ENCODE measurements at places on chromosomes 3 and 15.

DNA sequence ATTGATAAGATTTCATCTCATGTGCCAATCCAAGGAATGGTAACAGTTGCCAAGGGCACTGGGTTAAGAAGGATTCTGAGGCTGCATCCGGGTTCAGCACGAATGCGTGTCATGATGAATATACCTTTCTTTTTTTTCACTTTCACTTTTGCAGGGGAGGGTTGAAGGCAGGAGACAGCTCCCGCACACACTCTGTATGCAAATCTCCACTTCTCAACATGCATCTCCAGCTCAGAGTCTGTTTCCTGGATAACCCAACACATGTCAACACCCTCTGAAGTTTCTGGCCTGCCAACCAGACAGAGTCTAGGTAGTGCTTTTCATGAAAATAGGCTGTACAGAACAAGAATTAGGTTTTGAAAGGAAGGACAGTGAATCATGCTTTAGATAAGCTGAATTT, 21.6 kb downstream of the B4GALT4 start:
- DNase-seq: no peak

DNA sequence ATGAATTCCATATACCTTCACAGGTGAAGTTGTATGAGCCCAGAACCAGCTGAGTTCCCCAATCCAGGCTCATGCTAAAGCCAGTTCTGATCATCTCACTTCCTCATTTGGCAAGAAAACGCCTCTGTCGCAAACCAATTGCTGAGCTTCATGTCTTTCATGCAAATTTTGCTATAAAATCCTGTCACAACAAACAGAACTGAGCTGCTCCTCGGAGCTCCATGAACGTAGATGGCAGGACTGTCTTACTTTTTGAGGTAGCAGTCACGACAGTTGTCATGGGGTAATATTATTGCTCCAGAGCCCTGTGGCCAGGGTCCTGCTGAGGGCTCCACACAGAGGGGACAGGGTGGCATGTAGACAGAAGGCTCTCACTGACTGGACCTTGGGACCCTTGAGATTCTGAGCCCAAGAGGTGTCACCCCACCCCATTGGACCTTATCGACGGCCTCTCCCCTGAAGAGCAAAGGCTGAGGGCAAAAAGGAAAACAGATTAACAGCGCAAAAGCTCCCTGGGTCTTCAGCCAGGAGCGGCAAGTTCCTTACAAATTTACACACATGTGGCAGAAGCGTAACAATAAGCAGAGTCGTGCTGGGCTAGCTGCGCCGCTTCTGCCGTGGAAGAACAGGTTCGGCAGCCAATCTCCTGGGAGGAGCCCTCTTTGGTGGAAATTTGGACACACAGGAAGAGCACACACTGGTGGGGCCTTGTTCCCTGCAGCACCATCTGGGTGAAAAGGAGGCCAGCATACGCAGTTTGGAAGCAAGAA, 249.2 kb downstream of the OPA1 start:
- DNase-seq: no peak

- DNase-seq: no peak
Measured at GRCh38 chr3:41116851-41117250, 82.5 kb upstream of the CTNNB1 start.

DNA sequence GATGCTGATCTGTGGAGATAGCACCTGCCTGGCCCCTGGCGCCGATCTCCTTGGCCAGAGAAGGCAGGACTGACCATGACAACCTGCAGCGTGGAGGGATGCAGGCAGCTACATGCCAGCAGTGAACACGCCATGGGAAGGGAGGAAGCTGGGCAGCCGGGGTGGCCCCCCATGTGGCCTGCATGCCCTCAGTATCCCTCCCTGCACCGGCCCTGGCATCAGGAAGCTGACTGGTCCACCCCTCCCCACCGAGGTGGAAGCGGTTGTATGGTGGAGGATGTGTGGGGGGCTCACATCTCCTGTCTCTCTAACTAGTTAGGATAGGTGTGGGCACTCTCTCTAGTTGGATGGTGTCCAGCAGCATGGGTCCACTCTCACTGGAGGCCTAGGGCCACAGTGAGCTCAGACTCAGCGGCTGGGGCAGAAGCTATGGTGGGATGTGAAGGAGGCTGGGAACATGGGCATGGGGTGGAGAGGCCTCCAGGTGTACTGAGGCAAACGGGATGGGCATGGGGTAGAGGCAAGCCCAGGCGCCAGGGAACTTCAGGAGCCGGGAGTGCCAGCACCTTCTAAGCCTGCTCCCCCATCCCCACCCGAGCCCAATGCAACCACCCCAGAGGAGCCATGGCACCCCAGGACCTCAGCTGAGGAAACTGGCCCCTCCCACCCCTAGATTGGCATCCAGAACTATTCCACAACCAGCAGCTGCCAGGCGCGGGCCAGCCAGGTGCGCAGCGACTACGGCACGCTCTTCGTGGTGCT, 1.8 kb upstream of the ABTB1 start:
- no peak for DNase-seq

- no peak for DNase-seq
Measured at GRCh38 chr15:51724673-51725072, 12.8 kb downstream of the LYSMD2 start.

DNA sequence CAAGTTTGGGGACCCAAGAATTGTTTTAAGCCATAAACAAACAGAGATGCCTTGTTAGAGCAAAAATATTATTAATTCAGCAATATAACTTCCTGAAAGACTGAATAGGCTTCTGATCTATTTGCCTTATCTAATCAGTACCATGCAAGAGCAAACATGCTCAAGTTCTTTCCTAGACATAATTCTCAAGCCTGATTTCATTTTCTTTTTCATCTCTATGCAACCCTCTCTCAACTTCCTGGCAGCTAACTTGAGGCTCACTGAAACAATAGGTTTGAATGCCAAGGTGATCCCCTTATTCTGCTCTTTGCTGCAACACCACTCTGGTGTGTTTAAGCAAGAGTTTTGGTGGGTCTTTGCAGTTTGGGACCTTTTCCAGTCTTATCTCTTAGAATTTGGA, 230.9 kb upstream of the CD96 start:
- DNase-seq: no peak

GRCh38 chr3:182436547-182436946, 356.8 kb upstream of the ATP11B start:
- no peak for DNase-seq

GRCh38 chr3:45232521-45232920, 6.4 kb upstream of the TMEM158 start:
- DNase-seq: no peak

Measured in DMS79 treated with DMSO at 0.1 percent for 48 hours (cell line).